Right cardiac atrium (tissue), 5 donors: ENCODE measurements at places on chromosomes 2 and 18.

GRCh38 chr2:188596054-188596453 lies 304.4 kb downstream of the GULP1 start:
- DNase-seq = no peak

GRCh38 chr2:67281101-67281500 lies 116.0 kb upstream of the ETAA1 start:
- no peak for DNase-seq

DNA sequence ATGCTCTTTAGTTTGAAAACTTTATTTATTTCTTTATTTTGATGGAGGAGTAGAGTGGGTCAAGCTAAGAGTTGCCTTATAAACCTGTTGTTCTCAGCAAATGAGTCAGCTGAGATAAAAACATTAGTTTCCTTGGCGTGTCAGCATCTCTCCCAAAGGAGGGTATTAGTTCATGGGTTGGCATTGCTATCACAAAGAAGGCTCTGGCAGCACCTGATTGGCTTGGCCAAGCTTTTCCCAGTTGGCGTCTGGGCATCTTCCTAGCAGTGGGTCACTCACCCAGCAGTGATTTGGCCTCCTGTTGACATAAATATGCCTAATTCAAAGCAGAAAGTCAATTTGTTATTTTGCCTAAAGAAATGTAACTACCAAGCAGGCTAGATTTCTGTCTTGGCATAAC lies 200.7 kb upstream of the TNP1 start:
- no peak for DNase-seq

GRCh38 chr18:853471-853870 lies 41.4 kb upstream of the YES1 start:
- DNase-seq = no peak

DNA sequence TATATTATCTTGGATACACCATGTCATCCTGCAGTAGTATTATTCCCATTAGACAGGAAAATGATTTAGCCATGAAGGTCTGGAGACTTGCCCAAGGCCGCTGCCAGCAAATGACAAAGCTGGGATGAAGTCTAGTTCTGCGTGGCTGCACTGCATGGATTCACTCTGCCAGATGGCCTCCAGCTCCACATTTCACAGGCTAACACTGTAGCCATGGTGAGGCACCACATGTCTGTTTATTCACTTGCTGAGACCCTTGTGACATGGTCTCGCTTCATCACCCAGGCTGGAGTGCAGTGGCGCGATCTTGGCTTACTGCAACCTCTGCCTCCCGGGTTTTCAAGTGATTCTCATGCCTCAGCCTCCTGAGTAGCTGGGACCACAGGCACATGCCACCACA lies 31.5 kb upstream of the SCG2 start:
- DNase-seq = no peak

DNA sequence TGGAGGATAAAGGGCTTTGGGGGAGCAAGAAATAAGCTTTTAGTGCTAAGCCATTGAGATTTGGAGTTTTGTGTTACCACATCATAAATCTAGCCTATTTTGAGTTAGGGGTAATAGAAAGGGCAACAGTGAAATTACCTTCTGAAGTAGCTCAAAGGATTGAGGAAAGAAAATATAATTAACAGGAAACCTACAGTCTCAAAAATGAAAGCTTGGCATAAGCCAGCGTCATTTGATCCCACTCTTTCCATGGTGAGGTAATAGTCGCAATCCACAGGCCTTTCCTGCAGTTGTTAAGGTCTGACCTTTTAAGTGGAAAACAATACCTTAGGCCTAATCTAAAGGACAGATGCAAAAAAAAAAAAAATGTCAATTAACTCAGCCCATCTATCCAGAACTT lies 182.7 kb downstream of the UXS1 start:
- no peak for DNase-seq

- no peak for DNase-seq
Measured at GRCh38 chr2:143515318-143515717, 386.1 kb downstream of the ARHGAP15 start.

GRCh38 chr2:12685145-12685544 lies 31.6 kb upstream of the TRIB2 start:
- DNase-seq = no peak
